ENCODE measurements at places on chromosomes 5 and 9.

DNA sequence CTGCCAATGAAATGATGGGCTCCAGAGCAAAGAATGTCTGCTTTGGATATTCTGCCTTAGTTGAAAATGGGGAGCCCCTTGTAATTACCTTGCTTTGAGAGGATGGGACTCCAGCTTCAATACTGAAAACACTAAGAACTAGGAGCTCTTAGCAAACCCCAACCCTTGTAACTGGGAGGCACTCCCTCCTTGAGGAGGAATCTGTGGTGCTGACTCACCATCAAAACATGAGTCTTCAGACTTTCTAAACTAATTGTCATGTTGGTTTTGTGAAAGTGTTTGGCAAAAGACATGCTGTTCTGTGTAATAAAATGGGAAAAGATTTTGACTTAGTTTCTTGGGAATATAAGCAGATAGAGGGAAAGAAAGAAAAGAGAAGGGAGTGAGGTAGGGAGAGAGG is 91.9 kb upstream of the PTPRD start:
- DNase-seq: no peak

- DNase-seq: no peak
Measured at GRCh38 chr9:124781967-124782660, 5.2 kb downstream of the OLFML2A start.

GRCh38 chr5:137778772-137779564 is 24.8 kb upstream of the HNRNPA0 start:
- DNase-seq: no peak

DNA sequence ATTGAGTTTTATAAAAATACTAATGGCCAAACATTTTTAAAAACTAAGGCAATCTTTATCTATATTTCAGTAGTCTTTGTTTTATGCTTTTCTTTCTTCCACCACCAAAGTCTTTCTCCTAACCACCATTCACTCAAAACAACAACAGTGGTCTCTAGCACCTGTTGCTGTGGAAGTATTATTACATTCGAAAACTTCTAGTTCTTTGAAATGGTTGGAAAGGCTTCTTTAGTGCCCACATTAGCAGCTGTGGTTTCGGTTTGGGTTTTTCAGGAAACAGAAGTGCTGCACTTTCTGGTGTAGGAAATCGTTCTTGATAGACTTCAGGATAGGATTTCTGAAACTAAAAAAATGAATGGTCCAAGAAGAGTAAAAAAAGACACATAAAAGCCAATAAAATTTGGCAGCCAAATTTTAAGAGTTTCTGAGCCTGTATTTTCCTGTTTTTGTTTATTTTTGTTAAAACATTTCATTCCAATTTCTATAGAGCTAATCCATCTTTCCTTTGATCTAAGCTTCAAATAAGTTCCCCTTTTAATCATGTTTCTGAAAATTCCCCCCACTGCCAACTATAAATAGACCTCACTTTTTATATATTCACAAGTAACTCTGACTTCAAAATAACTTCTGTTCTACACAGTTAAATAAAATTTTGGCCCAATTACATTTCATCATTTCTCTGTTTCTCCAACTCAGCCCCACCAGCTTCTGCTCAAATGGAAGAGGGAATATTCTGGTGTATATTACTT is 102.2 kb downstream of the DEPDC1B start:
- no peak for DNase-seq

- no peak for DNase-seq
Measured at GRCh38 chr9:109039539-109039938, 26.2 kb upstream of the CTNNAL1 start.

GRCh38 chr5:33312571-33313549 is 127.9 kb upstream of the TARS1 start:
- no peak for DNase-seq

DNA sequence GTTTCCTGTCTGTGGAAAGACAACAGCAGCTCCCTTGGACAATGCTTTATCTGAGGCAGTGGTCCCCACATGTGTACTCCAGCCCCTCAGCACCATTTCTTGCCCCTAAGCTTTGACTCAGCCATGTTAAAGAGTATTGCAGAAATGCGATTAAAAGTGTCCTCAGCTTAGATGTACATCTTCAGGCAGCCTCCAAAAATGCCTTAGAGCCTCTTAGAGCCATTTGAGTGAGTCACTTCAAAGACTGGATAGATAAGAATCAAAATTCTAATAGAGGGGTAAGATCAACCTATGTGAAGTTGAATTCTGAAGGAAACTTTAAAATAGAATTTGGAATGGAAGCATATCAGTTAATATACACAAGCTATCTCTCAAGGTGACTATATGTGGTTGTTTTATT is 296.3 kb downstream of the ADAMTS6 start:
- no peak for DNase-seq

DNA sequence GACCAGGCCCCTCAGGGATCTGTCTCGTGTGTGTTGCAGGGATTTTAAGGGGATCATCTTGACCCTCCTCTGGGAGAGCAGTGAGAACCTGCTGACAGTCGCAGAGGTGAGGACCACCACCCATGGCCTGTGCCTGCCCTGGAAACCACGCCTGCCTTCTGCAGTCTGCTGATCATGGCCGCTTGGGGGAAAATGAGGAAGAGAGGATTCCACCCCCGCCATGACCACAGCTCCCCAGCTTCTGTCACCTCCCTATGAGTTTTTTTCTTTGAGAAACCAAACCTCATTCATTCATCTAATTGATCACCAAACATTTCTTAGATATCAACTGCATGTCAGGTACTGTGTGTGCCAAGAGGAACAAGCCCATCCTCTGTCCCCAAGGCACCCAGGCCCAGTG is 46.3 kb upstream of the TDRD7 start:
- no peak for DNase-seq

- DNase-seq: no peak
Measured at GRCh38 chr5:82465235-82465634, 187.1 kb upstream of the RPS23 start.

GRCh38 chr5:16271851-16272250 is 92.3 kb upstream of the MARCHF11 start:
- no peak for DNase-seq

DNA sequence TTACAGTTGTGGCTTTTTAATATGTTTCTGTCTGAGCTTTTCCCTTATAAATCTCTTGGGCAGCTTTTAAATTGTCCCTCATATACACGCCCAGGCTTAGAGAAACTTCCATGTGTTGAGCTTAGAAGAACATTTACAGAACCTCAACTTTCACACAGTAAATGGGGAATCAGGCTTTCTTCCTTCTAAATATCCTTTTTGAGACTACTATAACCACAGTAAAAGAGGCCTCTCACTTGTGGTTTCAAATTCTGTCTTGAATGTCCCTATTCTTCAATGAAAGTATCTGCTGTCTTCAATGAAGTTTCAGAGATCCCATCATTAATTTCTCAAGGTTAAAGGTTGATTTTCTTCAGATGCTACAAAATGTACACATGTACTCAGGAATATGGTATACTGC is 588.6 kb upstream of the DMAC1 start:
- no peak for DNase-seq

- no peak for DNase-seq
Measured at GRCh38 chr5:3835811-3836210, 240.2 kb downstream of the IRX1 start.

DNA sequence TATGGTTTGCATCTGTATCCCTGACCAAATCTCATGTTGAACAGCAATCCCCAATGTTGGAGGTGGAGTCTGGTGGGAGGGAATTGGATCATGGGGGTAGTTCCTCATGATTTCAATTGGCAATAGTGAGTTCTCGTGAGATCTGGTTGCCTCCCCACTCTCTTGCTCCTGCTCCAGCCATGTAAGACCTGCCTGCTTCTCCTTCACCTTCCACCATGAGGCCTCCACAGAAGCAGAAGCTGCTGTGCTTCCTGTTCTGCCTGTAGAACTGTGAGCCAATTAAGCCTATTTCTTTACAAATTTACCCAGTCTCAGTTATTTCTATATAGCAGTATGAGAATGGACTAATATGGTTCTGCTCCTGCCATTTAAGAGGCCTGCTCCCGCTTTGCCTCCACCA is 32.9 kb downstream of the SCAI start:
- no peak for DNase-seq

DNA sequence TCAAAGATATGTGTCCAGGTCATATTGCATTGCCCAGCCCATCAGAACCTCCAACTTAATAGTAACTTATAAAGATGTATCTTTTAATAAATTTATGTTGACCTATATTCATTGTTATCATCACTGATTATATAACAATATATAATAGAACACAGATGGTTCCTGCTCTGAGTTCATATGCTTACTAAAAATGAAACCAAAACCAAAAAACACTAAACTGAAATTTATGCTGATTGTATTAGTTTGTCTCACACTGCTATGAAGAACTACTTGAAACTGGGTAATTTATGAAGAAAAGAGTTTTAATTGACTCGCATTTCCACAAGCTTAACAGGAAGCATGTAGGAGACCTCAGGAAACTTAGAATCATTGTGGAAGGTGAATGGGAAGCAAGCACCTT is 462.5 kb upstream of the TYRP1 start:
- DNase-seq: no peak

- DNase-seq: no peak
Measured at GRCh38 chr9:38063363-38063707, 5.7 kb downstream of the SHB start.

DNA sequence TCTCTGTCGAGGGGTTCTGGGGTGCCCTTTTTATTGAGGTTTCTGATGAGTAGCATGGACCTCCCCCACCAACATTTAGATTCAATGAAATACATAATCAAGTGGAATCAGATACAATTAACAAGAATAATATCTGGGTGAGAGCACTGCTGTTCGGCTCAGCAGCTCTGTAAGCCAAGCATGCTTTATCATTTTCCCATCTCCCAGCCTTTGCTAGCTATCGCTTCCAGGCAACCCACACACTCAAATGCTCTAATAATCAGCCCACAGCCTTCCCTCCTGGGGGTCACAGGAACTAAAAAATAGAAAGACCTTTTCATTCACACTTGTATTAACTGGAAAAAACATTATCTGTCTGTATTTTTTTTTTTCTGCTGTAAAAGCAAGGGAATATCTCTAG is 8.9 kb downstream of the PLPPR1 start:
- DNase-seq: no peak

GRCh38 chr5:35678661-35679060 is 61.0 kb downstream of the SPEF2 start:
- DNase-seq: no peak

DNA sequence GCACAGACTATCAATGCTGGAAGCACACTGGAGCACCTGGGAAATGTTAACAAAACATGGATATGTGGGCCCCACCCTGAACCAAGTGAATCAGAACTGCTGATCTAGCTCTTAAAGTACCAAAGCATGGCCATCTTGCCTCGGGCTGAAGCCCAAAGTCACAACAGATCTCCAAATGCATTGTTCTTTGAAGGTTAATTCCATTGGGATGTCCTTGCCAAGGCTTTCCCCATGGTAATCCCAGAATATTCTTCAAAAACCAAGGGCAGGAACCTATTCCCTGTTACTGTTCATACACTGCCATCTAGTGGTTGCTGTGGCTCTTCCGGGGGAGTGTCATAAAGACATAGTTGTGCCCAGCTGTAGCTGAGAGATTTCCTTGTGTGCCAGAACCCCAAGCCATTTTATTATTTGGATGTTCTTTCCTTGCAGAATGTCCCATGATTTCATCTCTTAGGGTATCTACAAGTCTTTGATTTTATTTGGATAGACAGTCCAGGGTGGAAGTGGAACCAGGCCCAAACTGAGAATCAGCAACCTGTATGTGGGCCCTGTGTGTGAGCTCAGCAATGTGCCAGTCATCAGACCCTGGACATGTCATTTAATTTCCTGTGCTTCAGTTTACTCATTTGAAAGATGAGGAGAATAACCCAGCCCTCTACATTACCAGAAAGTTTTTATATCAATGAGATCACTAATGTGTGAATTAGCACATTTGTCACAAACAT is 290.0 kb downstream of the ACTL7B start:
- DNase-seq: peak; percentile 4

DNA sequence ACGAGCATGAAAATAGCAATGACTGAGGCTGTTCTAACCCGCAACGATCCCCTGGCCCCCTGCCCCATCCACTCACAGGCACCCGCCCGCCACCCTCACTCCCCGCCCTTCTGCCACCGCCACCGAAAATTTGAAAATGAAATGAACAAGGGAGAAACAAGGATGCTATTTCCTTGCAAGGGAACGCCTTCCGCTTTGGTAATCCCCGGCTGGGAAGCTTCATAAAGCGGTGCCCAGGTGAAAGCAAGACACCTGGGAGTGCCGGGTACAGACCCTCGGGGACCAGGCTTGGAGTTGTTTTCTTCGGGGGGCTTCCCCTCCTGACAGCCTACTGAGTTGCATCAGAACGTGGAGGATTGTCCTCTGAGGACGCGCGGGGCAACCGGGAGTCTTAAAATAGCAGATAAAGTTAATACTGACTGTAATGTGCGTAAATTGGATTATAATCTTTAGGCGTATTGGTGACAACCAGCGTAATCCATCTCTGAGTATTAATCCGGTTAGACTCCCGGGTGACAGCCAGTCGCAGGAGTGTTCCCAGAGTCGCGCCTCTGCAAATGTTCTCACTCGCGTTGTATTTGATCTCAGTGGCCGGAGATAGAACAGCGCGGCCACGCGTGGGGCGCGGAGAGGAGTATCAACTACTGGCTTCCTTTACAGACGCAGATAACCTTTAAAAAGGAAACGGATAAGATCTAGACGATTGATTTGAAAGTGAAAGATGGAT is 885 bp upstream of the MLLT3 start:
- DNase-seq: peak; percentile 29

- no peak for DNase-seq
Measured at GRCh38 chr5:60379907-60380306, 320.1 kb downstream of the DEPDC1B start.

DNA sequence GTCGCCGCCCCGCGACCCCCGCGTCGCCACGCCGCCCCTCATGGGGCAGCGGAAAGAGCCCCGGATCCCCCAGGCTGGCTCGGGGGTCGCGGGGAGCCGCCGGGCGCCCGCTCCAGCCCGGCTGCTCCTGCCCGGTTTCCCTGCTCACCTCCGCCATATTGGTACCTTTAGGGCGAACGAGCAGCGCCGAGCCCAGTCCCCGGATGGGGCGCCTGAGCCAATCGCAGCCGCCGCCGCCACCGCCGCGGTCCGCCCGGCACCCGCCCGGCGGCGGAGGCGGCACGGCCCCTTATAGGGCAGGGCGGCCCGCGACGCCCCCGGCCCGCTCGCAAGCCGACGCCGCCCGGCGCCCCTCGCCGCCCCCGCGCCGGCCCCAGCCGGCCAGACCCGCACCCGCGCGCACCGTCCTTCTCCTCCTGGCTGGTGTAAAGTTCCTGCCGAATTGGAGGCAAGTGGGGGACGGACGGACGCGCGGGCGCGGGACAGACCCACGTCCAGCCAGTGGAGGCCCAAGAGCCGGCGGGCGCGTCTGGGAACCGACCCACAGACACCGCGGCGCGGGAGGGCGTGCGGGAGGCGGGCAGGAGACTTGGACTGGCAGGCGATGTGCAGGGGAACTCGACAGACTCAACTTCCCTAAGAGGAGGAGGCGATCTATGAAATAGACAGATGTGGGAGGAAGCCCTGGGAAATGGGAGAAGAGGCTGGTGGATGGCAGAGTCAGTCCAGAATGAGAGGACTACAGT is at the start of gene MIER3:
Gene MIER3 (minus strand): TSS at position 178 of the 746 bp plus-strand sequence. CDS start 21 bp downstream, at position 157.
- DNase-seq: peak; percentile 63

DNA sequence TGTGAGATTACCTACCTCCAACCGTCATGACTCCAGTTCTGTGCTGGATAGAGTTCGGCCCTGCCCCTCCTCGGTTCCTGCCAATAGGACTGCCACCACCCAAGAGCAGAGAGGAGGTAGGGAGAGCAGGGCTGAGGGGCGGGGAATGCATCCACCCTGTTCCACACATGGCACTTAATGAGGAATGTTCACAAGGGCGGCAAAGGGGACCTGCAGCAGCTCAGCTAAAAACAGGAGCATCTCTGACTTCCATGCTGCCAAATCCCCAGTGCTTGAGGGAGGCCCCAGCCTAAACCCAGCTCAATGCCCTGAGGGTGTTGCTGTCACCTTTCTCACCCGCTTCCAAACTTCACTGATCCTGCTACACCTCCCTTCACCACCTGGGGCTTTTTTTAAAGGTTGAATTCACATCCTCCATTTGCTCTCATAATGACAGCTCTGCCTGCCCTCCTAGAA is 7.8 kb upstream of the DELE1 start:
- DNase-seq: no peak

Data from stimulated activated CD4-positive, alpha-beta T cell treated with anti-CD3 and anti-CD28 coated beads, TNF-alpha, amount 100 ng/mL, for 24 hours (primary cell).